ENCODE measurements at places on chromosomes 4 and X.
A peak's percentile ranks its signal among the peaks of the same experiment; 100 is the strongest.

DNA sequence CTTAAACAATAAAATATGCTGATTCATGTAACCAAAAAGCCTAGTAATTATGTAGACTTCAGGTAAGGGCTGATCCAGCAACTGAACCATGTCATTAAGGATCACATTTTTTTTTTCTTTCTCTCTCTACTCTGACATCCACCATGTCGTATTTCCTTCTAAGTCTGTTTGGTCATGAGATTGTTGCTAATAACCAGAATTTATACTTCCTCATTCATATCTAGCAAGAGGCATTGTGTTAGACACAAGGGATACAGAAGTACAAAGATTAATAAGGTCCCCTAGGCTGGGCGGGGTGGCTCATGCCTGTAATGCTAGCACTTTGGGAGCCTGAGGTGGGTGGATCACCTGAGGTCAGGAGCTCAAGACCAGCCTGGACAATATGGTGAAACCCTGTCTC lies 24.1 kb downstream of the PHEX start:
- DNase-seq: no peak

DNA sequence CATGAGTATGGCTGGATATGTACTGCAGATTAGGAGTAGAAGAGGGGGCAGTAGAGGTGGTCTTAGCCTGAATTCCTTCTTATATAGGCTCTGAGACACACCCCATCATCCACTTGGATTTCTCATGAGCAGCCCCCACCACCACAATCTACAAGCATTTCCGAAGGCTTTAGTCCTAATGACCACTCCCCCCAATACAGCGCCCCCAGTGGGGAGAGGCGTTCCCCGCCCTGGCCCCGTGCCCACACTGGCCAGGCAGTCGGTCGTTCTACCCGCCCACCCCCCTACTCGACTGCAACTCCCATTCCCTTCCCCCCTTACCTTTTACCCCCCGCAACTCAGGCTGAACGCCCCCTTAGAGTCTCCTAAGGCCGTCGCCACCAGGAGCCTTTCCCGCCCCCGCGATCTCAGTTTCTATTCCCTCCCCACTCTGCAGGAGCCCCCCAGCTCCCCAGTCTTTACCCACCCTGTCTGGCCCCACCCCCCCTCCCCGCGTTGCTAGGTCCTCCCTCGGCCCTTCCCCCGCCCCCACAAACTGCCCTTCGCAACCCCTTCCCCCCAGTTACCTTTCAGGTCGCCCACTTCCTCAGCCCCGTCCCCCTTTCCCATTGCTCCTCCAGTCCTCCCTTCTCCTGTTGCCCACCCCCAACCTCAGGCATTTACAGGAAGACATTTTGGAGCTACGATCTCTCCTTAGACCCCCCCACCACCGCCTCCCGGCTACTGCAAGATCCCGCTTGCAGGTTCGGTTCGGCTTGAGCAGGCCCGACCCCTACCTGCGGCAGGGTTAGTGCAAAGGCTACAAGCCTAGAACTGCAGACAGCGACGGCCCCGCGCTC lies 468 bp downstream of the ZMYM3 start:
- peak; percentile 51 for DNase-seq

DNA sequence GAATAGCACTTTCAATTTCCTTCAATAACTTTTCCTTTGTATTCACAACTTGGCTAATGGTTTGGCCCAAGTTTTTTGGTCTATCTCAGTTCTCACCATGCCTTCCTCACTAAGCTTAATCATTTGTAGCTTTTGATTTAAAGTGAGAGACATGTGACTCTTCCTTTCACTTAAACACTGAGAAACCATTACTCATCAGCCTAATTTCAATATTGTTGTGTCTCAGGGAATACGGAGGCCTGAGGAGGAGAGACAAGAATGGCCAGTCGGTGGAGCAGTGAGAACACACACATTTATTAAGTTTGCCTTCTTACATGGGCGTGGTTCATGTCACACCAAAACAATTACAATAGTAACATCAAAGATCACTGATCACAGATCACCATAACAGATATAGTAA lies 56.7 kb downstream of the TSPAN5 start:
- DNase-seq: peak; percentile 29

GRCh38 chr4:185712350-185713024 lies 99.5 kb downstream of the SORBS2 start:
- no peak for DNase-seq

DNA sequence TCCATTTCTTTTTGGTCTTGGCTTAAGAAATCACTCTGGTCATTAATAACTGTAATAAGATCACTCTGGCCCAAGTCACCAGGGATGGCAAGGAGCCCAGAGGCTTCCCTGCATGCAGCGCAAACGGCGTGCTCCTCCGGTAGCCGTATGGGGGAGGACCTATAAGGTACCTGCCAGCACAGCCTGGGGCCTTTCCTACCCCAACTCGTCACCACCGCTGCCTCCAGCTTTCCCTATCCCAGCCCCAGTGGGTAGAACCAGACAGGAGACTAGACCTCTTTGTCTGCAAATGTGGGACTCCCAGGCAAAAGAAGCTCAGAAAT lies 25.9 kb downstream of the HAND2 start:
- no peak for DNase-seq

GRCh38 chr4:107645604-107646003 lies 74.4 kb downstream of the PAPSS1 start:
- no peak for DNase-seq

DNA sequence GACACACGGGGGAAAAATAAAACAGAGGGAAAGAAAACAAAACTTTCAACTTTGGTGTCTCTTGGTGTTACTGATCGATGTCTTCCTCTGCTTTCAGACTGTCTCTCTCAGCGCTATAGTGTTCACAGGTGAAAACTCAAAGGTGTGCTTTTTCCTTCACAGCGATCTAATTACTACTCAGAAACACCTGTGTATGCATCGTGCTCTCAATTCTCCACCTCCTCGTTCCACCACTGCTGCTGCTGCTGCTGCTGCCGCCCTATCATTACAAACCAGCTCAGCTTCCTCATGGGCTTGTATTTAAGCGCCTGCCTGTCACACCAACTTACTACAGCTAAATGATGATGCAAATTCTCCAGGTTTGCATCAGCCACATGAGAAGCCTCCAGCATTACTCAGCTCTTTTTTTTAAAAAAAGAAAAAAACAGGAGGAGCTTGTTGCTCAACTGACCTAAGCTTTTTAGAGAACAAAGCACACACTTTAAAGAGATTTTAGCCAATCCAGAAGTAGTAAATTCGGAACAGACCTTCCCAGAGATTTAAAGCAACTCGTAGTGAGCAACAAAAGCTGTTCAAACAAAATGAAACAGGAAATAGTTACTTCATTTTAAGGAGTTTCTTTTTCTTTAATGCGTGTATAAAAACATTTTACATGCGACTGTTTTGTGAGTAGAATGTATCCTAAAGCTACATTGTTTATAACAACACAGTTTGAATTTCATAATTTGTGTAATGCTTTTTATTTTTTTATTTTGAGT lies at the start of gene SLC7A11:
Gene SLC7A11 (minus strand): TSS at position 274 of the 758 bp plus-strand sequence. CDS start 280 bp downstream, outside the sequence.
- no peak for DNase-seq
